ENCODE measurements at places on chromosomes 16 and 17.
A peak's percentile ranks its signal among the peaks of the same experiment; 100 is the strongest.

DNA sequence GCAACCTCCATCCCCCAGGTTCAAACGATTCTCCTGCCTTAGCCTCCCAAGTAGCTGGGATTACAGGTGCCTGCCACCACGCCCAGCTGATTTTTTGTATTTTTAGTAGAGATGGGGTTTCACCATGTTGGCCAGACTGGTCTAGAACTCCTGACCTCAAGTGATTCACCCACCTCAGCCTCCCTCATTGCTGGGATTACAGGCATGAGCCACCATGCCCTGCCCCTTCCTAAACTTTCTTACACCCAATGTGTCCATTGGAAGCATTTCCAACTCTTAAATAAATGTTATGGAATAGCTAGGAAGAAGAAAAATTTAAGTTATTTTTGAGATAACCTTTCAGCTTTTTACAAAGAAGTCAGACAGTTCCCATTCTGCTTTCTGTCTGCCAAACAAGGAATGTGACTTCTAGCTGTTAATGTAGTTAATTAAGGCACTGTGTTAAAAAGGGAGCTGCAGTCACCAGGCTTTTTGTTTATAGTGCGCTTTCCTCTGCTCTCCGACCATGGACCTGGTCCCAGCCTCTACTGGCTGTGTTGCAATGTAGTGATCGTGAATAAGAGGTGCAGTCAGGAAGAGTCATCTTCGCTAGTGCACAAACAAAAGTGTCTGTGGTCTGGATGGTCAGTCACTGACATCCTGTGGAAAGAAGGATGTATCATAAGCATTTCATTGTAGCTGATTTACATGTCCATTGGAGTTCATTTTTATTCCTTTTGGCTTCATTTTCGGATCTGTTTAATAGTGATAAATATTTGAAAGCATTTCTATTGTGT lies 39.7 kb downstream of the USP10 start:
- no peak for DNase-seq

- peak; percentile 78 for DNase-seq
Measured at GRCh38 chr16:57628008-57628781, at the start of gene ADGRG1. TSS of gene ADGRG1 (plus strand) at chr16:57628630. CDS start at chr16:57650288, 21,658 bp downstream.

DNA sequence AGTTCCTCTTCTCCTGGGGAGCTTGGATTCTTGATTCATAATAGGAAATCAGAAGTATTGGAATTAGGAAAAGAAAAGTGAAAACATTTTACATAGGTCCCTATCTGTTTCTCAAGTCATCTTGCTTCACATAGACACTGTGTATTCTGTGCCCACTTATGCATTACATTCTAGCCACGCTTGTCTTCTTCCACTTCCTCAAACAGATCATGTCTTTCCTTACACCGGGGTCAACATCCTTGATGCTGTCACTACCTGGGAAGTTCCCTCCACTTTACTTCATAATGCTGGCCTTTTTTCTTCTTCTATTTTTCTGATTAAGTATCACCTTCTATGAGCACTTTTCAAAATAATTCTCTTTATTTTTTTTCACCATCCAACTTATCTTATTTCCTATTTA lies 606.4 kb upstream of the CDH8 start:
- no peak for DNase-seq

- DNase-seq: no peak
Measured at GRCh38 chr16:629185-629832, 1.5 kb upstream of the WFIKKN1 start.

- DNase-seq: no peak
Measured at GRCh38 chr17:36074365-36074764, 10.3 kb downstream of the CCL18 start.

DNA sequence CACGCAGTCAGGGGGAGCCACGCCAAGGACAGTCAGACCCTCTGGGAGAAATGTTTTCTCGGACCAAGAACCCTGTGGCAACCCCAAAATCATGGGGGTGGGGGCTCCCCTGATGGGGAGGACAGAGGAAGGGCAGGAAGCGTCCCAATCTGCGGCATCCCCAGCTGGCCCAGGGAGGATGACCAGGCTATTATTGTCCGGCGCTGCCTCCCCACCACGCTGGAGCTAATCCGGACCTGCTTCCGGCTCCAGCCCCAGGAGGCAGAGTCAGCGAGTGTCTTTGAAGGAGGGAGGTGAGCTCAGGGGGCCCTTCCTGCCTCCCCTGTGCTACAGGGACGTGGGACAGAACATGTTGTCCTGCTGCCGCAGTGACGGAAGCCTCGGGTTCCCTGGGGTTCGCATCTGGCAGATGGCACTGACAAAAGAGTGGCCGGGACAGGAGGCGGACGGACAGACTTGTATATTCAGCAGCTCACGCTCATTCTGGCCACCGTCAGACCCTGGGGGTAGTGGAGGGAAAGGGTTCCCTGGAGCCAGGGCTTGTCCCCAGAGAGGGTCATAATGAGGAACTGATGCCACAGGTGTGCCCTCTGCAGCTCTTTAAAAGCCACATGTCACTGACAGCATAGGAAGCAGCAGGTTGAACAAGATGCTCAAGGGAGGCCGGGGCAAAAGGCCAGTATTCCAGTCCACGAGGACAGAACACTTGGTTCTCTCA lies 54.3 kb upstream of the CDC42EP4 start:
- DNase-seq: no peak

DNA sequence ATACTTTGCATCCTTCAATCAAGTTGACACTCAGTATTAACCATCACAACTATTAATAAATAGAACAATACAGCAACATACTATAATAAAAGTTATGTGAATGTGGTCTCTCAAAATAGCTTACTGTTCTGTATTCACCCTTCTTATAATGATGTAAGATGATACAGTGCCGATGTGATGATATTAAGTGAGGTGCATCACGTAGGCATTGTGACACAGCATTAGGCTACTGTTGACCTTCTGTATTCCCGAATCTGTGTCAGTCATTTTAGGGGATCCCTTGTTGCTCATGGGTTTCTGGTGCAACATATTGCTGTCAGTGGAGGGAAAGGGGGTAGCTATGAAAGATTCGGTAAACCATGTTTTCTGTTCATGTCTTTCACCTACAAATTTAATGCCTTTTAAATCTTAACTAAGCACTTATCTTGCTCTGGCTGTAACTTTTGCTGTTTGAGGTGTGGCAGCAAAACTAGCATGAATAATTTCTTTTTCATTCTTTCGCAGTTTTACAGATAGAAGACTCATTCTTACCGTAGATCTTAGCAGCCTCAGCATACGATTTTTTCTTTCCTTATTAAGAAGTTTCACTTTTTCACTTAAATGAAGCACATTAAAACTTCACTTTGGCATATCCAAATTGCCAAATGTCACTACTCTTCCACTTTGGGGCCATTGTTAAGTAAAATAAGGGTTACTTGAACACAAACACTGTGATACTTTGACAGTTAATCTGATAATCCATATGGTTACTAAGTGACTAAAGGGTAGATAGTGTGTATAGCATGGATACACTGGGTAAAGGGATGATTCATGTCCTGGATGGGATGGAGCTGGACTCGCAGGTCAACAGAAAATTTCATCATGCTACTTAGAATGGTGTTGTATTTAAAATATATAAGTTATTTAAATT lies 29.6 kb downstream of the NFAT5 start:
- no peak for DNase-seq

GRCh38 chr17:57328109-57328882 lies 72.0 kb downstream of the MSI2 start:
- DNase-seq: no peak

- peak; percentile 63 for DNase-seq
Measured at GRCh38 chr17:7523033-7523432, 25.8 kb upstream of the TNFSF12 start.

GRCh38 chr17:8121681-8122421 lies 2.1 kb downstream of the HES7 start:
- DNase-seq: peak; percentile 68

- no peak for DNase-seq
Measured at GRCh38 chr16:12260647-12261262, 284.2 kb downstream of the SNX29 start.

DNA sequence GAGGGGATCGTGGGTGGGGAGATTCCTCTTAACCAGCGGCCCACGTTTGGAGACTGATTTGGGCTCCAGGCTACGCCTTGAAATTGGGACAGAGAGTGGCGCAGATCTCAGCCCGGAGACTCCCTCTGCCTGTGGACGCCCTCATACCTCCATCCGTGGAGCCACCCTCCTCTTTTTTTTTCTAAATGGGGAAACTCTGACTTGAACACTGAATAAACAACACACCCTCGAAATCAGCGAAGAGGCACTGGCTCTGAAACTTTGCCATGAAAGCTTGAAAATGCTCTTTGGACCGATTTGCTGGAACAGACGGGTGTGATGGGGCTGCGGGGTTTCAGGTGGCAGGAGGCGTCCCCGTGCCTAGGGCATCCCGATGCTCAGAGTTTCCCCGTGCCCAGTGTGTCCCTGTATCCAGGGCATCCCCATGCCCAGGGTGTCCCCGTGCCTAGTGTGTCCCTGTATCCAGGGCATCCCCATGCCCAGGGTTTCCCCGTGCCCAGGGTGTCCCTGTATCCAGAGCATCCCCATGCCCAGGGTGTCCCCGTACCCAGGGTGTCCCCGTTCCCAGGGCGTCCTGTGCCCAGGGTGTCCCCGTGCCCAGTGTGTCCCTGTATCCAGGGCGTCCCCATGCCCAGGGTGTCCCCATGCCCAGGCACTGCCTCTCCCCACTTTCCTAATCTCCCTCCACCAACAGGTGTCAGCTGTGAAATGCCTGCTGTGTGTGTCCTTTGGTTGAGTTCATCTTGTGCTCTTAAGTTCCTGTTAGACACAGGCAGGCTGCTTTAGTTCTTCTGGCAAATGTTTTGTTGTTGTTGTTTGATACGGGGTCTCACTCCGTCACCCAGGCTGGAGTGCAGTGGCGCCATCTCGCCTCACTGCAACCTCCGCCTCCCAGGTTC lies 187.0 kb downstream of the SEC14L1 start:
- DNase-seq: no peak

GRCh38 chr16:13480801-13481200 lies 439.2 kb upstream of the ERCC4 start:
- DNase-seq: no peak

DNA sequence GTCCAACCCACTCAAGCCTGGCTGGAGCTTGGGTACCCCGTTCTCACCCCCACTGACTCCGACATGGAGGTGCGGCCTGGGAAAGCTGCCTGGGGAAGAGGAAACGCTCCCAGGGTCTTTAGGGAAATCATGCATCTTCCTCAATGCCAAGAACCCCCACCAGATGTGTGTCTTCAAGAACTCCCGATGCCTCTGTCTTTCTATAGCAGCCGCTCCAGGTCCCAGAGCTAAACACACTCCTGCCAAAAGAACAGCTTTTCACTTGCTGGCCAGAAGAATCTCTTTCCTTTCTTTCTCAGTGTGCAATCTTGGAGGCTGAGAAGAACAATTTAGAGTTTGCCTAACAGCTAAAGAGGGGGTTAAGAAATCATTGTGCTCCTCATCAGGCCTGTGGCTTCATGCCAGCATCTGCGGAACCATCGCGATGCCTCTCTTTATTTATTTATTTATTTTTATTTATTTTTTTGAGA lies 41.1 kb upstream of the MTSS2 start:
- DNase-seq: no peak

- no peak for DNase-seq
Measured at GRCh38 chr17:78952706-78953105, 27.0 kb downstream of the LGALS3BP start.

DNA sequence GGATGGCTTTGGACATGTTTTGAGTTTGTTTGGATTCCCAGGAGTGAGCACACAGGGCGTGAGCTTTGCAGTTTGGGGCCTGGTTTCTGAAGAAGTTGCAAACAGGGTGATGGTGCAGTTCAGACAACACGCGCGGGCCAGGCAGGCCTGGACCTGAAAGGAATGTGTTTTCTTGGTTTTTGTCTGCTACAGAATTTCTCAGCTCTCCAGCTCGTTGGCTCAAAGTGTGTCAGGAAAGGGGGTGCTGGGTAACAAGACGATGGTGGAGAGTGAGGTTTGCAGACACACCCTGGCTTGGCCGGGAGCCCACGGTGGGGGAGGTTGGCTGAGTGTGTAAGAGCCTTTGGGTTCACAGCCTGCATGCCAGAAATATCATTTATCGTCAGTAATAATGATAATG lies 82.3 kb downstream of the CMIP start:
- DNase-seq: no peak

DNA sequence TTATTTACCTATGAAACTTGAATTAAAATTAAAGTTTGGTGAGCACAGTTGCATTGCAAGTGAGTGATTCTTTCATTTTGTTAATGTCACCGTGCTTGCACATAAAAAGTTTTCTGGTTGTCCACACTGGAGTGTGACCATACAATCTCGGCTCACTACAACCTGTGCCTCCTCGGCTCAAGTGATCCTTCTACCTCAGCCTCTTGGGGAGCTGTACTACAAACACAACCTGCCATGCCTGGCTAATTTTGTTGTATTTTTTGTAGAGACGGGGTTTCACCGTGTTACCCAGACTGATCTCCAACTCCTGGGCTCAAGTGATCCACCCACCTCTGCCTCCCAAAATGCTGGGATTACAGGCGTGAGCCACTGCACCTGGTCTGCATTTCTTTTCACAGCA lies 50.1 kb upstream of the ADCY7 start:
- no peak for DNase-seq

- peak; percentile 54 for DNase-seq
Measured at GRCh38 chr16:22217890-22218730, 12.0 kb downstream of the EEF2K start.

- DNase-seq: no peak
Measured at GRCh38 chr17:15239491-15239890, 25.6 kb downstream of the PMP22 start.

- no peak for DNase-seq
Measured at GRCh38 chr17:27382025-27382424, 74.2 kb upstream of the KSR1 start.

GRCh38 chr16:17885659-17886207 lies 415.0 kb upstream of the XYLT1 start:
- no peak for DNase-seq

GRCh38 chr17:59491353-59492090 lies 73.9 kb upstream of the DHX40 start:
- no peak for DNase-seq

GRCh38 chr16:70611224-70611598 lies 35.1 kb upstream of the IL34 start:
- no peak for DNase-seq

- no peak for DNase-seq
Measured at GRCh38 chr16:75758215-75758614, 31.9 kb upstream of the CPHXL start.
